ENCODE measurements at places on chromosomes 7 and 10.

- DNase-seq: no peak
These were observed 90.3 kb downstream of the BTRC start for GRCh38 chr10:101444058-101444898.

GRCh38 chr10:4652111-4653010 lies 173.6 kb upstream of the AKR1E2 start:
- no peak for DNase-seq

DNA sequence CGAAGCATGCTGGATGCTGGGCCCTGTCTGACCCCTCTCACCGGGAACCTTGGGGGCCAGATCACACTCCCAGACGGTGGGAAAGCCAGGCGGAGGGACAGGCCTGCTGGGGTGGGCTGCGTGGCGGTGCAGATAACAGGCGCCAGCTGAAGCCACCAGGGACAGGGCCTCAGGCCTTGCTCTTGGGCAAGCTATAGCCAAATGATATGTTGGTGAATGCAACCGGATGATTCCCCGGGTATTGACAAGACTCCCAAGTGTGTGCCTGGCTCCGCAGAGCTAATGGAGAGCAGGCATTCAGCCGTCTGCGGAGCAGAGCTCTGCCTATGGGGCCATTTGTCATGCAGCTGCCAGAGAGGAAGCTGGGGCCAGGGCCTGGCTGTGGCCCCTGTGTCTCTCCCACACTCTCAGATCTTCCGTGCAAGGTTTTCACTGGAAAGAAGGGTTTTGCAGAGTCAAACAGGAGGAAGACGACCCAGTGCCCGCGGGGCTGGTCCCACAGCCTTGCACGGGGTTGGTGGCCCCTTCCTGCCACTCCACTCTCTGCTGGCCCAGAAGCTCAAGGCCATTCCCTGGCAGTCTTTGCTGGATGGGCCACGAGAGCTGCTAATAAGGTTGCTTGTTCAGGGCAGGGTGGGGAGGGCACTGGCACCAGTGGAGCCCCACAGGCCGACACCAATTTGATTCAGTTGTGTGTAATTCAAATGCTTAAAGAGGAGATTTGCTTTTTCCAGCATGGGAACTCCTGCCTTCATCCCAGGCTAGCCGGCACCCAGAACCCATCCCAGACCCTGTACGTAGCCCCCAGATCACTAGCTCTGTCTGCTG lies 91.8 kb downstream of the PRKAG2 start:
- no peak for DNase-seq

DNA sequence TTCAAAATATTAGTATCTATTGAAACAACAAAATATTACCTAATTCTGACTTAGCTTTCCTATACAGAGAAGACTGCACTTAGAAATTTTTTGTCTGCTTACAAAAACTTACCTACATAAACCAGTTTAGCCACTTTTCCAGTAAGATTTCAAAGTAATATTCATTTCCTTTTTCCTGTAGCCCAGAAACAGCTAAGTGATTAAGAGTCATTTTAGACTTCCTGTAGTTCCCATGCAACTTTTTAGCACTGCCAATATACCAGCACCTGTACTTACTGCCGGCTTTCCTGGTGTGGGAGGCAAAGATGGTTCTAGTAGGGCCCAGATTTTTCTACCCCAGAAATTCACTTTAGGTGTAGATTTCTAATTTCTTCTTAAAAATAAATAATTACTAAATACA lies 21.8 kb downstream of the NT5C2 start:
- DNase-seq: no peak

DNA sequence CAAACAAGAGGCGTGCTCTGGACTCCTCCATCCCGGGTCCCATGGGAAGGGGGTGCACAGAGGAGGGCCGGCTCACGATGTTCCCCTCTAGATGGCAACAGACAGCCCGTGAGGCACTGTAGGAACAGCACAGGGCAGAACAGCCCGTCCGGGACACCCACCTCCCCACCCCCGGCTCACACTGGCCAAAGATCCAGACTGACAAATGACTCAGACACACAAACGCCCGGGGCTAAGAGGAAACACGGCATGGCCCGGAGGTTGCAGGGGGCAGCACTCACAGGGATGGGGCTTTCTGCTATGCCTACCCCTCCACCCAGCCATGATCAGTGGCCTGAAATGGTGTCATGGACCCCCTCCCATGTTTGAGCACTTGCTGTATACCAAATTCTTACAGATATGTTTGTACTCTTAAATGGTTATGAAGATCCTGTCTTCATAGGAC lies 4.9 kb upstream of the ELN start:
- no peak for DNase-seq

- DNase-seq: no peak
These were observed 93.2 kb downstream of the ZRANB1 start for GRCh38 chr10:125035136-125035535.

GRCh38 chr10:87818505-87819288 lies 671 bp upstream of the ATAD1 start:
- DNase-seq: peak; percentile 34

DNA sequence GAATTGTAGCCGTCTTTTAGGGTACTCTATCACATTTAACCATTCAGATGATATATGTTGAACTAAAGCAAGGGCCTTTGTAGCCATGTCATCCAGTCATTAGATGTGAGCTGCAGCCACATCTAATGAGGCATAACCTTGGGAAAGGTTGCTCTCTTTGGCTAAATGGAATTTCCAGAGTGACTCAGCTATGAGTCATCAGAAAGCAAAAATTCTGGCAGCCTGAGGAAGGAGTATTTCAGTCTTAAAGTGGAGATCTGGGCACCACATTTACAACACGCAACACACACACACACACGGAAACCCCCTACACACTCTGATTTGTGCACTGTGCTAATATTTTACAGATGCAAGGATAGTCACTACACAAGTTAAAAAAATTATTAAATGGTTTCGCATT lies 176.9 kb upstream of the ZWINT start:
- no peak for DNase-seq

GRCh38 chr10:25959540-25960232 lies 25.7 kb downstream of the MYO3A start:
- no peak for DNase-seq

GRCh38 chr7:31741852-31742251 lies 54.8 kb downstream of the PPP1R17 start:
- DNase-seq: no peak

DNA sequence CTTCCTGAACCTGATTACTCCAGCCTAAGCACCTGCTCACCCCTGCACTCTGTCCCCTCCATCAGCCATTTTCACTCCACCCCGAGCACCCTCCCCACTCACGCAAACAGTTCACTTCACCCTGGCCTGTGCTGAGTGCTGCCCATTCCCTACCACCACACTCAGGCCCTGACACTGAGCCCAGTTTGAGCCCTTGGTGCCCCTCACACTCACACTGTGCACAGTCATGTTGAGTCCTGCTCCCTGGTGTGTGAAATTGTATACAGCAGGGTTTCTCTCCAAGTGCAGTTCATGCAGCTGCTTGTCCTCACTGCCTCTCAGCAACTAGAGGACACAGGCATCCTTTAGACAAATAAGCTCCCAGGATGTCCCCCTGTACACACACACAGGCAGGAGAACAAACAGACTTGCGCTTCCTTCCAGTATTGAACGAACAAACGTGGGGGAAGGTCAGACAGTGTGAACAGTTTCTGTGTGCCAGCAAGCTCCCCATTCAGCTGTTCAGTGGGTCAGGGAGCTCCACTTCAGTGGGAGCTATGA lies 6.8 kb downstream of the MYO1G start:
- DNase-seq: no peak

DNA sequence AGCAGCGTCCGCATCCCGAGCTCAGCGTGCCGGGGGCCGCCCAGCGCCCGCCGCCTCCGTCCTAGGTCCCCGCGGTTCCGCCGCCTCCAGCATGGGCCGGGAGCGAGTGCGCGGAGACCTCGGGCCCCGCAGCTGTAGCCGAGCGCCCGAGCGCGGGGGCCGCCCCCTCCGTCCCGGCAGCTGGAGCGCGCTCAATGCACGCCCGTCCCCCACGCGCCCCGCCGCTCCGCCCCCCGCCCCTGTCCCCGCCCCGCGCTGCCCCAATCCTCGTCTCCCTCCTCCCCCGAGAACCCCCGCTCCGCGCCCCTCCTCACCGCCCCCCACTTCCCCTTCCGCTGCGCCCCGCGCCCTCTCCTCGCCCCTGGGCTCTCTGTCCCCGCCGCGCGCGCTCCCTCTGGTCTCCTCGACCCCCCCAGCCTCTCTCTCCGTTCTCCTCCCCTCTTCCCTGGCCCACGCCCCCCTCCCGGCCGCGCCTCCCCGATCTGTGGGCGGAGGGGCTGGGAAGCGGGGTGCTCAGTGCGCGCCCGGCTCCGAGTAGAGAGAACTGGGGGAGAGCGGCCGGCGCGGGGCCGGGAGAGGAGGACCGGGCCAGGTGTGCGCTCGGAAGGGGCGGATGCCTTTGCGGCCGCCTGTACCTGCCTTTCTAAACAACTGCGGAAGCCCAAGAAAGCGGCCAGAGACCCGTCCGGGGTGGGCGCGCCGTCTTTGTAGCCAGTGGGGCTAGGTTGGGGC lies at the start of gene VIPR2:
Gene VIPR2, minus strand, starts transcription at position 110 of the 732 bp plus-strand sequence. Its CDS starts 96 bp downstream, at position 14.
- DNase-seq: no peak

- no peak for DNase-seq
These were observed 571.1 kb downstream of the IPMK start for GRCh38 chr10:57696641-57697040.

DNA sequence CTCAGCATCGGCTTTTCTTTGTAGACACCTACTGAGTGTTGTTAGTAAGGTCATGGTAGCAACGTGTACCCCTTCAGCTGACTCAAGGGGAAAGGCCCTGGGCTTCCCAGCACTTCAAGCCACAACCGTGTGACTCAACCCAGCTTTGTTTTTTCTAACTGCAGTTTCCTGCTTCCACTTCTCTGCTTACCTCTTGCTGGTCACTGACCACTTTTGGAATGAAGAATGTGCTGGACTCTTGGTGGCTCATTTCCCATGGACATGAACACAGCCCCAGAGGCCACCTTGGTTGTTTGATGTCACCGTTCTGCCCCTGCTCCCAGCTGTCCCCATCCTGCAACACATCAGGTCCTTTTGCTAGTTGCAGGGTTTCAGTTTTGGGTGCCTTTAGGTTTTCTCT lies 69.5 kb upstream of the ZNF438 start:
- peak; percentile 12 for DNase-seq

- no peak for DNase-seq
These were observed 1.5 kb downstream of the FAM241B start for GRCh38 chr10:69631566-69631965.

- no peak for DNase-seq
These were observed 973 bp downstream of the SDK1 start for GRCh38 chr7:3301831-3302618.

DNA sequence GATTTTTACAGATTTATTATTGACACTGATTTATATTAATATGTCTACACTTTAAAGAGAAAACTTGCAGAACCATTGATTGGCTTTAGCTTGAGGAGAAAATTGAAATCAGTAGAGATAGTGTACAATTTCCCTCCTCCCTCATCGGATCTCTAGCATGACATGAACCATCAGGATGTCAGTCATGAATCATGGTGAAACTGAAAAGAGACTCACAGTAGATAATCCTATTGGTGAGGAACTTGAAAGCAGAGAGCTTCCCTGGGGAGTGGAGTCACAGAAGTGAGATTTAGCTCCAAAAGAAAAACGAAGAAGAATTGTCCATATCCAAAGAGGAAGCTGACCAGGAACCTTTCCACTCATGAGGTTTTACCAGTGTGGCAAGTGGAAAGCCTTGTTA lies 346.8 kb downstream of the ABCA13 start:
- no peak for DNase-seq

DNA sequence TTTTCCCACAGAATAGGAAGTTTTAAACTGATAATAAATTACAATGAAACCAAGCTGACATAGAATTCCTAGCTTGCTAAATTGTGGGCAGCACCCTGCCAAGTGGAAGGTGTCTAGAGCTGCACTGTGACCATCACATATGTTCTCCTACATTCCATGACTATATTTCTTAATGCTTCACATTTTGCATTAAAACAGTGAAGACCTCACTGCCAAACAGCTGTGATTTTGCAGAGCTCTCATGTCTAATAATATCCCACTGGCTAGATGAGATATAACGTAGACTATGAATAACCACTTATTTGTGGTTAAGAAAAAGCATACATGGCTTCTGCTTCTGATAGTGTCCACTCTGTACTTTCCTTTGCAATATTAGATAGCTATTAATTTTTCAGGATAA lies 228.3 kb upstream of the TEX47 start:
- DNase-seq: no peak

GRCh38 chr10:32065856-32066255 lies 9.6 kb upstream of the KIF5B start:
- no peak for DNase-seq

DNA sequence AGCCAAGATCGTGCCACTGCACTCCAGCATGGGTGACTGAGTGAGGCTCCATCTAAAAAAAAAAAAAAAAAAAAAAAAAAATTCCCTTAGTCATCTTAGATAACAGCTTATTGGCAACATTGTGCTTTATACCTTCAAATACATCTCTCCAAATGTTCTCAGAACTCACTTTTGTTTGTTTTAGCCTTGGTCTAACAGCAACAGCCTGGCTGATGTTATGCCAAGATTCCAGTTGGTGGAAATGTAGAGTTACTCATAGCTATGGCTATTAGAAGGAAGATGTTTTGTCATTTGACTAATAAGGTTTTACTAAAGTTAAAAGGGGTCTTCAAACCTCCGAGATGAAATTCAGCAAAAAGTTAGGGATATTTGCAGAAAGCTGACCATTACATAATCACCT lies 481.4 kb downstream of the NEBL start:
- no peak for DNase-seq

- DNase-seq: peak; percentile 33
These were observed 49.9 kb downstream of the PWWP2B start for GRCh38 chr10:132446661-132447445.

- DNase-seq: no peak
These were observed 62.7 kb downstream of the ADRA2A start for GRCh38 chr10:111139567-111139966.

- DNase-seq: no peak
These were observed 27.7 kb downstream of the RCC1L start for GRCh38 chr7:75045881-75046280.

- no peak for DNase-seq
These were observed 116.2 kb downstream of the FAM107B start for GRCh38 chr10:14658331-14659127.

GRCh38 chr10:88553116-88553752 lies 29.9 kb downstream of the RNLS start:
- no peak for DNase-seq

- DNase-seq: no peak
These were observed 5.7 kb downstream of the NAT16 start for GRCh38 chr7:101174322-101174854.

- DNase-seq: peak; percentile 85
These were observed at the start of gene EXOC4 for GRCh38 chr7:133252858-133253518. Gene EXOC4, plus strand, starts transcription at chr7:133253078.

GRCh38 chr10:101631821-101632475 lies 43.8 kb downstream of the DPCD start:
- no peak for DNase-seq

All from stimulated activated CD4-positive, alpha-beta T cell treated with anti-CD3 and anti-CD28 coated beads, TNF-alpha, amount 100 ng/mL, for 1 hour (primary cell).